Motor neuron (in vitro differentiated cells): ENCODE measurements at places on chromosomes 13 and 19.
A peak's percentile ranks its signal among the peaks of the same experiment; 100 is the strongest.

DNA sequence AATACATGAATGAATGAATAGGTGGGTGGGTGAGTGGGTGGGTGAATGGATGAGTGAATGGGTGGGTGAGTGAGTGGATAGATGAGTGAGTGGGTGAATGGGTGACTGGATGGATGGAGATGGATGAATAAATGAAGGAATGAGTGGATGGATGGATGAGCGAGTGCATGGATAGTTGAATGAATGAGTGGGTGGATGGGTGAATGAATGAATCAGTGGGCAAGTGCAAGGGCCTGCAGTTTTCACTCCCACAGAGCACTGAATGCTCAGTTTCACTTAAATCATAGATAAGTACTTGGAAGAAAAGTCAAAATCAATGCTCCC is 12.4 kb downstream of the GAS6 start:
- ATAC-seq, result no peak

GRCh38 chr19:2056837-2057192 is 5.8 kb upstream of the MKNK2 start:
- ATAC-seq, result no peak

GRCh38 chr19:38974624-38975213 is 823 bp downstream of the FBXO17 start:
- ATAC-seq, result peak; percentile 9

DNA sequence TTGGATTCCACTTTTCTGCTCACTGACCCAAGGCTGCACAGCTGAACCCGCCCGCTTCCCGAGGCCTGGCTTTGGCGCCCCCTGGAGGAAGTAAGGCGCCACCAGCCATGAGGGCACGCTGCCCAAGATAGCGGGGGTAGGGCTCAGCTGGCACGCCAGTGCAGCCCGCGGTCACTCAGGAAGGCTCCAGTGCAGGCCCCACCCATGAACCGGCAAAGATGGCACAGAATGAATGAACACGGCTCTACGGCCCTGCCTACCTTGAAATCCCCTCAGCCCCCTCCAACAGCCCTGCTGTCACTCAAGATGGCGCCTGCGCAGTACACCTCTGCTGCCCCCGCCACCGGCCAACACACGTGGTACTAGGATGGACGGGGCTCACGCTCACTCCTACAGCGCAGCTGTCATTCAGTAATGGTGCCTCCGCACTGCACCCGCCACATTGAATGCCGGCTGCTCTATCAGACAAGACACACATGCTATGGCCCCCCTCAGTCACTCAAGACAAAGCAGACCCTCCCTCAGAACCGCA is 3.0 kb downstream of the PEG3 start:
- no peak for ATAC-seq

DNA sequence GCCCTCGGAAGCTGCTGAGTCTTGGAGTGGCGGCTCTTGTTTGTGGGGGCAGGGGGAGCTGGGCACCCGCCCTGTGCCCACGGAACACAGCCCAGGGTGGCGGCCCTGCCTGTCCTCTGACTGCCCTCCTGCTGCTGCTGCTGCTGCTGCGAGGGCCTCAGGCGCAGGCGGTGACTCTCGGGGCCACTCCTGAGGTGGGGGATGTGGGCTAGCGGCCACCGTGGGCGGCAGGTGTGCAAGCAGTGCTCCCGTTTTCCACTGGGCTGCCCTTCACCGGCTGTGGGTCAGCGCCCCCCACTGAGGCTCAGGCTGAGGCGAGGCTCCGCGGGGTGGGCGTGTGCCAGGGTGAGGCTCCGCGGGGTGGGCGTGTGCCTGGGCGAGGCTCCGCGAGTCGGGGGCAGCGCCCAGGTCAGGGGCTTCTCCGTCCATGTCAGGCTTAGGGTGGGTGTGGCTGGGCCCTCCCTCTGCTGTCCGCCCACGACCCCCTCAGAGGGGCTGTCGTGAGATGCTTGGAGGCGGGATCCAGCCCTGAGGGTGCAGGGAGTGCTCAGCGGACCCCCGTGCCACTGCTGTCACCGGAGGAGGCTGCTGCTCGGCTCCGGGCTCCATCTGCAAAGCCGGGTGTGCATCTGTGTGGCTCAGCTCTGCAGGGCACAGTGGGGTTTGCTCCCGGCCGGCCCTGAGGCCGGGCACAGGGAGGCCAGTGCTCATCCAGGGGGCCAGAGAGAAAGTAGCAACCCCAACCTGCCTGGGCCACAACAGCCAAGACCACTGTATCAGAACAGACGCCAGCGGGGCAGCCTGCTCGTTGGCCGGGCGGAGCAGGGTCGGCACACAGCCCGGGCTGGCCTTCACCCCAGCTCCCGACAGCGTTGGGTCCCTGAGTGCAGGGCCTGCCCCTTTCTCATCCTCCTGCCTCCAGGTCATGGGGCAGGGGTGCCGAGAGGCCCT is 14.5 kb downstream of the CSNK1G2 start:
- no peak for ATAC-seq

GRCh38 chr13:85508683-85509329 is 290.4 kb downstream of the SLITRK6 start:
- ATAC-seq, result no peak

DNA sequence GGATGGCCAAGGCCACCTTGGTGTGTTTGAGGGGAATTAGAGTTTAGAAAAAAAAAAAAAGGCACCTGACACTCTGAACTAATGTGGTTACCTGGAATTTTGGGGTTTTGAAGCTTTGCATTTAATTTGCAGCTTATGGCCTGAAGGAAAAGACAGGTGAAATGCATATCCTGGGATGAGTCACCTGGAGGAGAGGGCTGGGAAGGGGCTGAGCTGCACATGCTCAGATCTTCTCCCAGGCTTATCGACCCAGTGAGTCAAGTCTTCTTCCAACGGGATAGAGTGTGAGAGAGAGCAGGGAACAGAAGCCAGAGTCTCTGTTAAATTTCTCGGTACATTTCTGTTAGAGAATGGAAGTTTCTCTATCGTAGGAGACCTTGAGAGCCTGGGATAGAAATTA is 29.7 kb upstream of the ALOX5AP start:
- ATAC-seq, result no peak

GRCh38 chr19:39110263-39110967 is 15.2 kb upstream of the PAK4 start:
- peak; percentile 65 for ATAC-seq

GRCh38 chr19:16778796-16779411 is 50.3 kb upstream of the SIN3B start:
- peak; percentile 79 for ATAC-seq

- no peak for ATAC-seq
Measured at GRCh38 chr13:111245576-111246384, 74.7 kb upstream of the TEX29 start.

DNA sequence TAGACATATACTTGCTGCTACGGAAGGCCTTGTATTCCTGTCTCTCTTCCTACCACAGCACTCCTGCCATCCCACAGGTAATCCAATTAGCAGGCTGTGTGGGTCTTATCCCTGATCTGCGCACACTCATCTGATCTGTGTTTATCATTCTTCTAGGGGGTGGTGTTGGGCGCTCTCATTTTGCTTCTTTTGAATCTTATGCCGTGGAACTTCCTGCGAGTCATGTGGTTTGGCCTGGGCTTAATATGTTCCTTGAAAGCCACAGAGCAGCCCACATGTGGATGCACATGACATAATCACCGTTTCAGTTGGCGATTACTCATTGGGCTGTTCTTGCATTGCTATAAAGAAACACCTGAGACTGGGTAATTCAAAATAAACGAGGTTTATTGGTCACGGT is 7.5 kb downstream of the RASA3 start:
- no peak for ATAC-seq

- ATAC-seq, result no peak
Measured at GRCh38 chr13:27704681-27705080, 83.0 kb downstream of the POLR1D start.

DNA sequence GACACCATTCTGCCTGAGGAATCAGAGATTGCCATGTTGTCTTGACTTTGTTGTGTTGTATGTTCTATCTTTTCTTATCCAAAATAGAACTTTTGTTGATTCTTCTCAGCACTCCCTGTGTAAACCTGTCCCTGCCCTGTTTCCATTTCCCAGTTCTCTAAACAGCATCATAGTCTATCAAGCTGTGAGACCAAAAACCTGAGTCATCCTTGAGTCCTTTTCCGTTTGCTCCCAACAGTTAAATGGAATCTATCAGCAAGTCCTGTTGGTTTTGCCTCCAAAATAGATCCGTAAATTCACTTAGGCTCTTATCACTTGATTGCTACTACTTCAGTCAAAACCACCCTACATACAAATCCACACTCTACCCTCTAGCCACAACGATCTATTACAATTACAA is 667.1 kb downstream of the PCDH9 start:
- no peak for ATAC-seq

DNA sequence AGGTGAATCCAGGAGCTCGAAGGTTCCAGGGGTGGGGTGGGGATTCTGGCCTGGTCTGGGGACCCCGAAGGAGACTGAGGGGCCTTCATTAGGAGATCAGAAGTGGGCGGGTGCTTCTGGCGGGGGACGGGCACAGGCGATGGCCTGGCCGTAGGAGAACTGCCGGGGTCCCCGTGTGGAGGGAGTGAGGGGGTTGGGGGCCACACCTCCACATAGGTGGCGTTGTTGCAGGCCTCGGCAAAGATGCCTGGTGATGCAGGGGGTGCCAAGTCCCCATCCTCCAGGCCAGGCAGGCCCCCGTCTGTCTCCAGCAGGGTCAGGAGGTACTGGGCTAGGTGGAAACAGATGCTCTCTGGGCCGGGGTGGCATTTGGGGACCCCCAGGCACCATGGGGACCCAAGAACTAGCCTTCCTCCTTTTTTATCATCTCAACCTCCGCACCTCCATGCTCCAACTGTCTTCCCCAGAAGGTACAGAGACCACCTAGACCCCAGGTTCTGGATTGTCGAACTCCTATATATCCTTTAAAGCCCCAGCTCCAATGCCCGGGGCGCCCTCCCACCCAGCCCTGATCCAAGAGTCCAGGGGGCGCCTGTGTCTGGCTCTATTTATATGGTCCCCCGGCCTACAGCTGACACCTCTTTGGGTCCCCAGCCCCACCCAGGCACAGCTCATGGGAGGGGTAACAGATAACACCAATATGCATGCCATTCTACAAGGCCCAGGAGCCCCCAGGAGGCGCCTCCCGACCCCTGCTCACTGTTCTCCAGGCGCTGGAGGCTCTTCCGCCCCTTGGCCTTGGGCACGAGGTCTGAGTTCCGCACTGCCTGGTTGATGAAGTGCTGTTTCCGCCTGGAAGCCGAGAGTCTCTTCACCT is 8.2 kb downstream of the RNU6-9 start:
- no peak for ATAC-seq

- ATAC-seq, result no peak
Measured at GRCh38 chr13:90800082-90800746, 547.3 kb upstream of the MIR17HG start.

GRCh38 chr13:113633485-113633873 is 24.5 kb downstream of the ATP4B start:
- no peak for ATAC-seq

GRCh38 chr13:31797154-31797775 is 57.9 kb downstream of the RXFP2 start:
- ATAC-seq, result peak; percentile 65
